ENCODE measurements at places on chromosomes 3 and 15.
A peak's percentile ranks its signal among the peaks of the same experiment; 100 is the strongest.

DNA sequence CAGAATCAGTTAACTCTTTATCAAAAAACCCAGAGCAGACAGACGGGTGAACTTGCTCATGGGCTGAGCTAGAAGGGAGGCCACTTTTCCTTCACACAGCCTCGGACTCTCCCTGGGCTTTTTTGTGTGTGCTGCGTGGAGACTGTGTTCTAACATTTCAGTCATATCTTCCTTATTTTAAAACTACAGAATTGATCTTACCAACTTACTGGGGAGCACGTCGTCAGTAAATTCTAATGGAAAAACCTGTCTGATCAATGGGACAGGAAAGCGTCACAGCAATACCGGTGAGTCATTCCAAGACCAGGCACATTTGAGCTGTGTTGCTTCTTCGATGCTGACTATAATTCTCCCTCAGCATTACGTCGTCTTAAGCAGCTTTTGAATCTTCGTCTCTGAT lies 145.1 kb downstream of the LPP start:
- no peak for DNase-seq

- DNase-seq = no peak
These were observed 37.4 kb downstream of the MYO1E start for GRCh38 chr15:59335207-59335786.

GRCh38 chr3:178690571-178690970 lies 154.3 kb downstream of the KCNMB2 start:
- DNase-seq = no peak

DNA sequence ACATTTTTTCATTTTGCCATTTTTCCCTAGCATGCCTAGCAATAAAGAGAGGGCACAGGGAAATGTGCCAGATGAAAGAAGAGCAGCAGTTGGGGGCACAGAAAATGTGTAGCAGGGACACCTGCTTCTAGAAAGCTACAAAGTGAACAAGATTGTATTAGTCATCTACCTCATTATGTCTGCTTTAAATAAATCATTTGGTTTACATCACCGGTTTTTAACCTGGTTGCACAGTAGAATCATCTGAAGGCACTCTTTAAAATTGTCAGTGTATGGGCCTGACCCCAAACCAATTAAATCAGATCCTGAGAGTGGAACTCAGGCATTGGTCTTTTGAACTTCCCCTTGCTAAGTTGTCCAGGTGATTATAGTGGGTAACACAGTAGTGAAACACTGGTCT lies 73.8 kb downstream of the ZBBX start:
- no peak for DNase-seq

- DNase-seq = peak; percentile 59
These were observed 8.3 kb downstream of the CD200R1 start for GRCh38 chr3:112966633-112967032.

- no peak for DNase-seq
These were observed 34.6 kb downstream of the MUC20 start for GRCh38 chr3:195755391-195755790.

DNA sequence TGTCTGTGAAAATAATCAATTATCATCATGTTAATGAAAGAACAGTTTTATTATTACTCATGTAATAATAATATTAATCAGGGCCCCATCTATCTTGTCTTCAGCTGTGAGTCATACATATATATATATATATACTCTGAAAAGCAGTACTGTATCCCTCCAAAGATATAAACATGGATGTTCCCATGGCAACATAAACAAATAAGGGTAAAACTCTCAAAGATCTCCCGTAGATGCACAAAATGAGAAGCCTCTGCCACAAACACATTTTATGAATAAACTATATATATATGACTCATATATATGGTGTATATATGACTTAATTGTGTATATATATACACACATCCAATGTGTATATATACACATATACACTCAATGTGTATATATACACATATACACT lies 163.8 kb upstream of the ARHGEF26 start:
- no peak for DNase-seq

GRCh38 chr3:147851062-147851461 lies 441.9 kb downstream of the ZIC1 start:
- DNase-seq = no peak

DNA sequence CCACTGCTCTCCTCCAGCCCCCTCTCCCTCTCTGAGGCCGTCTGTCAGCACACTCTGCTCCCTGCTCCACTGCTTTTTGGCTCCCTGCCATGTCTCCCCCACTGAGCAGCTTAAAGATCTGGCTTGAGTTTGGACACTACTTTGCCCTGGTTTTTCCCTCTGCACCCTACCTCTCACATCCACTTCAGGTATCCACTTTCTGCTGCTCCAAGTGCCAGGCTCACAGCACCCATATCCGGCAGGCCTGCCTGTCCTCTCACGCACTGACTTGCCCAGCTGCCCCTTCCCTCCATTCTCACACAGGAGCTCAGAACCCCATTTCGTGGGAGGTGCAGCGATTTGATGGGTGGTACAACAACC lies 3.7 kb downstream of the DUOX1 start:
- DNase-seq = no peak

- DNase-seq = no peak
These were observed 493.3 kb downstream of the MAGI1 start for GRCh38 chr3:65545429-65545828.

DNA sequence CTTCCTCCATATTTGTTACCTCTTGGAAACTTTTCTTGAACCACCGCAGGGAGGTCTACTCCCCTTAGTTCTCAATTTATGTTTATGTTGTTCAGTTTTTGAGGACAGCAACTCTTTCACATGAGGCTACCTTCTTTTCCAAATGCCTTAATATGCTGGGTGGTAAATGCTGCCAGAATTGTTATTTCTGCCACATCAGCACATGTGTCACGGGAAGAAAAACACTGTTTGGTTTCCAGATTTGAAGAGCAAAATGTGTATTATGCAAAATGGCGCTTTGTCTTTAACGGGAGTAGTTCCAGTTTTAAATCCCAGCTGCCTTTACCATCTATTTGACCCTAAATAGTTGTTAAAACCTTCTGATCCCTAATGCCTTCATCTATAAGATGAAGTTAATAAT lies 606.2 kb upstream of the TBL1XR1 start:
- DNase-seq = no peak

- no peak for DNase-seq
These were observed 230.7 kb upstream of the LYSMD4 start for GRCh38 chr15:99963976-99964375.

DNA sequence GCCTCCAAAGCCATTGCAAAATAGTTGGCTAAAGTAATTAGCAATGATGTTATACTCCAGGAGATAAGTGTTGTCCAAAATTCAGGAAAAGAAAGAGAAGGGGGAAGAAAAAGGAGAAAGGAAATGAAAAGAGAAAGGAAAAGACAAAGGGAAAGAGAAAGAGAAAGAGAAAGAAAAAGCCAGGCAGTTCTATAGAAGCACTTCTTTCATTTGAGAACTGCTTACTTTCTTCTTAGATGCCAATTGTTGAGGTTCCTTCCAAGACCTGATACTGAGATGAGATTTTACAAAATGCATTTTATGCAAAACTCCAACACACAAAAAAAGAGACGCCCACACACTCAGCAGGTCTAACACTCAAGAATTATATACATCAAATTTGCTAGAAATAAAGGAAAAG lies 298.4 kb downstream of the KCNH8 start:
- no peak for DNase-seq

DNA sequence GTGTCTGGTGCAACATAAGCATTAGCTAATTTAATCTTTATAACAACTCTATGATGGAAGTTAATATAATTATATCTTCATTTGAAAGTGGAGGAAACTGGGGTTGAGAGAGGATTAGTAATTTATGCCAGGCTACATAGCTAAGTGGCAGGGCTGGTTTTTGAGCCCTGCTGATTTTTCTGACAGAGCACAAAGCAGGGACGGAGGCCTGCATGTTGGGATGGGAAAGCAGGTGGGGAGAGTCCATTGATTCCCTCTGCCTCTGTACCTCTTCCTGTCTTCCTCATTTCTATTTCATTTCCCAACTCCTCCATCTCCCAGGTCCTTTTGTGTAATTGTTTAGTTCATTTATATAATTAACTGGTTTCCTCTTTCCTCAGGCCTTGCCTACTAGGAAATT lies 251.6 kb upstream of the ZPLD1 start:
- no peak for DNase-seq

GRCh38 chr15:84970843-84971242 lies 10.8 kb upstream of the PDE8A start:
- DNase-seq = no peak

GRCh38 chr3:50133283-50133615 lies 21.9 kb upstream of the SEMA3F start:
- DNase-seq = no peak

GRCh38 chr3:186487819-186488218 lies 56.4 kb downstream of the CRYGS start:
- no peak for DNase-seq

- peak; percentile 87 for DNase-seq
These were observed 3.1 kb downstream of the CIAO2A start for GRCh38 chr15:64090527-64090926.

GRCh38 chr3:109927161-109927560 lies 589.8 kb upstream of the DPPA4 start:
- no peak for DNase-seq

DNA sequence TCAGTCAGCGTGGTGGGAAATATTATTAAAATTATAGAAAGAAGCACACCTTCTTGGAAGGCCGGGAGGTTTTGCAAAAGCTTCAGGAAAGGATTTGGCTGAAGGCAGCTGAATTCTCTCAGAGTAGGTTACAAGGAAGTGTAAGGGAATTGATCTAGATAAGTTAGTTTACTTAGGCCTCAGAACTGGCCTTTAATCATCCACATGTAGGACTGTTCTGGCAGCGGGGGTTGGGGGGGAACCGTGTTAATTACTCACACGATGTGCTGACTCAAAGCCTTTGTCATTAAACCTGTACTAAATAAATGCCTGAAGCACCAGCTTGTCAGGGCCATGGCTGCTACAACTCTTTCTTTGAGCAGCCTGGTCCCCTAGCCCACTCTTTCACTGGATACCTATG lies 12.8 kb downstream of the ASB14 start:
- DNase-seq = no peak

GRCh38 chr15:70415398-70415797 lies 317.7 kb upstream of the TLE3 start:
- DNase-seq = no peak

DNA sequence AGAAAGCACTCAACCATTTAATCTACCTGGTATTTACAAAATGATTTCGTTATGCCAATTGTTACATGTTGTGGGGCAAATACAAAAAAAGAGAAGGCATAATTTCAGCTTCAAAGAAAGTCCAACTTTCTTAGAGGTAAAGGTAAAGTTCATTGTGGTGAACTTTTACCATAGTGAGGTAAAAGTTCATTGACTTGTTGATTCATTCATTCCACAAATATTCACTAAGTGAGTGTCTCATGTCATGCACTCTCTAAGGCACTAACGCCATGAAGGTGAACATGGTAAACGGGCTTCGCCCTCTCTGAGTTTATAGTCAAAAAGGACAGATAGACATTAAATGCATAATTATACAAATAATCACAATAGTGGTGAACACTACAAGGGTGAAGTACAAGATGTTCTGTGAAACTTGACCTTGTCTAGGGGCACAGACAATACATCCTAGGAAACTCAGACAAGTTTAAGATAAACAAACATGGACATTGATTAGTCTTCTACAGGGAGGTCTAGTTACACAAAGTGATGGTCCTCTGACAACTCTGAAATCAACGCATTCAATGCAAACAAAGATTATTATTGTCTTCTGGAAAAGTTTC lies 378.6 kb downstream of the MAGI1 start:
- DNase-seq = no peak

GRCh38 chr3:170383567-170383966 lies 26.1 kb downstream of the SKIL start:
- no peak for DNase-seq

DNA sequence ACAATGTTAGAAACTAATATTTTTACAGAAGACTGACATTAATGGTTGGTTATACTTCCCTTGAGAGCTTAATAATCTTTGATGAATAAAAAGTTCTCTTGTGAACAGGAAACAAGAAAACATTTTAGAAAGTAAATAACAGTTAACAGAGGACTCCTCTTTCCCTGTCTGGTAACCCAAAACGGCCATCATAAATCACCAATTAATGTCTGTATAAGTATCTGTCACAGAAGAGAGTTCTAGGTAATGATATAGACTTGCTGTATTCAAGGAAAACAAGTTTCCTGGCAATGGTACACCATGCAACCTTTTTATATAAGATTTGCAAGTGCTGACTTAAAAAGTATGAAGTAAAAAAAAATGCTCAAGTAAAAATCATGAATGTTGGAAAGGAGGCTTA lies 426.7 kb downstream of the SOX2 start:
- no peak for DNase-seq

DNA sequence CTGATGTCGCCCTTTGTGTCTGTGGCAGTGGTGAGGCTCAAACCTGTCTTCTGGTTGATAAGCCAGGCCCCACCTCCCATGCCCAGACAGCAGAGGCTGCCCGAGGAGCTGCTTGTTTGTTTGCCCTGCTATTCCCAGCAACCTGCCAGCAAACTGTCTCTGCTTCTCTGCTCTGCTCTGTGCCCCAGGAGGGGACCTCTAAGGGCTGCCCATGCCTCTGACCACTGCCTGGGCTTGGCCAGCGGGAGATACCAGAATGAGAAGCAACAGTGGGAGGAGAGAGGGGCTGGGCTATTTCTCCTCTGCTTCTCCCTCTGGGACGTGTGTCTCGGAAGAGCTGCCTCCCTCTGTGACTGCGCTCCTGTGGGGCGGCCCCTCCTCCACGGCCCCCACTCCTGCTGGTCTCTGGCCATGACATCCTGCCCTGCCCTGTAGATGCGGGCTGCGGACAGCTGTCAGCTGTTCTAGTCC lies 213.1 kb downstream of the RPLP1 start:
- peak; percentile 18 for DNase-seq

DNA sequence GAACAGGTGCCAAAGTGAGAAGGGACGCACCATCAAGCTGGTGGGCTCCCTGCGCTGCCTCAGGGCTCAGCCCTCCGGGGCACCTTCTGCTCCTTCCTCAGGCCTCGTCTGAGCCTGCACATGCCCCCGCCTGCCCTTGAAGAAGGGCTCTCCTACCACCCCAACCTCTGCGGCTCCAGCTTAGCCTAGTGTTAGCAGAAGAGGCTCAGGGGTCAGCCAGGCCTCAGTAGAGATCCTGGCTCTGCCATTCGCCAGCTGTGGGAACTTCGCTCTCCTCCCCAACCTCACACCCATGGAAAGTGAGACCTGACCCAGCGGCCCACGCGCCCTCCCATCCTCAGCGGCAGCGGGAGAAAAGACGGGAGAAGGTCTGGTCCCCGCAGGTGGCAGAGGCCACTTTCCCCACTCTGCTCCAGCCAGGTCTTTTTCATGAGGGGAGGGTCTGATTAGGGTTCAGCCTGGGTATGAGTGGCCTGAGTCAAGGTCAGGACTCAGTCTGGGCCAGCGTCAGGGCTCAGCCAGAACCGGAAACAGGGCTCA lies 8.2 kb downstream of the GRIP2 start:
- DNase-seq = no peak

GRCh38 chr15:77563623-77564156 lies 69.0 kb downstream of the LINGO1 start:
- no peak for DNase-seq

GRCh38 chr3:61563313-61564271 lies 2.2 kb downstream of the PTPRG start:
- no peak for DNase-seq

DNA sequence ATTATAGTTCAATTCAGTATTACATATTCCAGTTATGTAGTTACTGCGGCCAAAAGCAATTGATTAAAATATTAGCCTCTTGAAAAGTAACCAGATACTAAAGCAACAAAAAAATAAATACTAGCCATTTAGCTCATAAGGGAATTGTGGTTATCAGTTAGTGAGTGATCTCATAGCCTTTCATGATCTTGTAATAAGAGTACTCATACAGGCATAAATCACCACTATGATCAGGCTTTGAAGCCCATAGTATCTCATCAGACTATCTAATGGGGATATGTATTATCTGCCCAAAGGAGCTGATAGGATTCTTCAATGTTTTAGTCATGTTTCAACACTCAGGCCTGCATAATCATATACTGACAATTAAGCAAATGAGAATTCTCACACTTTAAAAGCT lies 184.1 kb upstream of the CCDC54 start:
- no peak for DNase-seq
